Spinal cord (tissue), 10 donors: ENCODE measurements at places on chromosomes 7 and 10. TPM values are rescaled to one million over a fixed set of nuclear protein-coding genes. Genes with fewer than 3 reads are reported as not detected.

DNA sequence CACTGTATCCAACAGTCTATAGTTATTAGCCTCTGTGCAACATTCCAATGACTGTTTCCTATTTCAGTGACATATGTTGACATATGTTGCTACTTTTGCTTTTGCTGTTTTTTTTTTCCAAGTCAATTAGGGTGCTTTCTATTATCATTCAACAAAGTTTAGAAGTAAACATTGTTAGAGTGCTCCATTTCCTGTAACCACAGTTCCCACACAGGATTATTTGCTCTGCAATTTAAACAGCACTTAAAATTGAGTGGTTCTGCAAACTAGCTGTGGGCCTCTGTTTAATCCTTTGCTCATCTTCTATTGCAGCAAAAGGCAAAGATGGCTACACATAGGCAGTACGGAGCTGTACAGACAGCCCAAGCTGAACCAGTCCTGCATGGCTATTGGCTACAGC is 46.5 kb upstream of the PTN start:
- no peaks in the 10 kb centered on the region for H3K27me3 ChIP-seq
- H3K4me1 ChIP-seq, result peaks cover 1% of the 10 kb centered on the region
- peaks cover 3% of the 10 kb centered on the region for H3K36me3 ChIP-seq
- H3K27ac ChIP-seq, result no peak overlapping the region

DNA sequence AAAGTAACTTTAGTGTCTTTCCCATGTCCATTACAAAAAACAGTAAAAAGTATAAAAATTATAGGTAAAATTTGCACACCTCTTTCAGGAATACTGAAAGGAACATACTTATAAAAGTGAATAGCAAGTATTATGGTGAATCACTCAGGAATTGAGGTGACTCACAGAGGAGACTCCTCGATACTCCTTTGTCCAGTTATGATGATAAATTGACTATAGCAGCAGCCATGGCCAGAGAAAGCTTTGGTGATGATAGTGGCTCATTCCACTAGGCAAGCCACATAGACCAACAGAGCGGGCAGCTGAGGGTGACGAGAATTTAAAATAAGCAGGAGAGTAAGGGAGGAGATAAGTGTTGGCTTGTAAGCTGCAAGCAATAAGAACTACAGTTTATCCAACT is 1231.1 kb upstream of the CELF2 start:
- no peaks in the 10 kb centered on the region for H3K36me3 ChIP-seq
- no peak overlapping the region for H3K27ac ChIP-seq
- no peaks in the 10 kb centered on the region for H3K27me3 ChIP-seq
- H3K4me1 ChIP-seq, result no peaks in the 10 kb centered on the region

- H3K27ac ChIP-seq, result no peak overlapping the region
- H3K4me1 ChIP-seq, result no peaks in the 10 kb centered on the region
- DNase-seq, result no peak
- no peaks in the 10 kb centered on the region for H3K27me3 ChIP-seq
Measured at GRCh38 chr10:107616463-107617410, 452.2 kb upstream of the SORCS1 start.

GRCh38 chr10:71360735-71361134 is 36.0 kb upstream of the CDH23 start:
- no peak for DNase-seq
- H3K36me3 ChIP-seq, result peaks cover 35% of the 10 kb centered on the region
- H3K27me3 ChIP-seq, result no peaks in the 10 kb centered on the region
- no peak overlapping the region for H3K27ac ChIP-seq
- no peak overlapping the region for H3K4me3 ChIP-seq

DNA sequence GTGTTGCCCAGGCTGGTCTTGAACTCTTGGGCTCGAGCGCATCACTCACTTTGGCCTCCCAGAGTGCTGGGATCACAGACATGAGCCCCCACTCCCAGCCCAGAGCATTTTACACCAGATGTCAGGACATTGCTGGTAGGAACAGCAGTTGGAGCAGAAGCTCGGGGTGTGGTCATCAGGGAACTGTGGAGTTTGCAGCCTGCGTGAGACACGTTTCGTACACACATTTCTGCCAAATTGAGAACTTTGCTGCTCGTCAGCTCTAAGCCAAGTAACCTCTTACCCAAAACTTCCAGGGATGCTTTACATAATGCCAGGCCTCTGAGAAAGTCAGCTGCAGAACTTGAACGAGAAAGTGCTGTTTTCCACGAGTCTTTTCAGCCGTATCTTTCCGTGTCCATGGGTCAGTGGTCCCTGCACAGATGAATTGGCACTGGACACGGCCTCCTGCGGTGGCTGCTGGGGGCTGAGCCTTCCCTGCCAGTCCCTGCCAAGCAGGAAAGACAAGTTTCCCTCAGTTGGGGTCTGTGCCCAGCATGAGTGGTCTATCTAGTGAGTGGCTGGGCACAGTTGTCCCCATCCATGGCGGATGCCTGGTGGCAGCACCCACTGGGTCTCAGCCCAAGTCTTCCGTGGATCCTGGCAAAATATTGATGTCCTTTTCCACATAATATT is 54.4 kb downstream of the DNAJB6 start:
- peaks cover 28% of the 10 kb centered on the region for H3K36me3 ChIP-seq
- no peak overlapping the region for H3K27ac ChIP-seq
- no peak overlapping the region for H3K4me3 ChIP-seq
- no peaks in the 10 kb centered on the region for H3K27me3 ChIP-seq

- no peak overlapping the region for H3K4me3 ChIP-seq
- H3K36me3 ChIP-seq, result peaks cover 34% of the 10 kb centered on the region
- no peaks in the 10 kb centered on the region for H3K4me1 ChIP-seq
- H3K27ac ChIP-seq, result no peak overlapping the region
- no peak for DNase-seq
Measured at GRCh38 chr7:139254281-139254680, 23.2 kb downstream of the UBN2 start.

- H3K27ac ChIP-seq, result no peak overlapping the region
- H3K27me3 ChIP-seq, result no peaks in the 10 kb centered on the region
- no peak overlapping the region for H3K4me3 ChIP-seq
- H3K4me1 ChIP-seq, result no peaks in the 10 kb centered on the region
- no peak for DNase-seq
- no peaks in the 10 kb centered on the region for H3K36me3 ChIP-seq
Measured at GRCh38 chr7:76121044-76121443, 73.1 kb downstream of the MDH2 start.

DNA sequence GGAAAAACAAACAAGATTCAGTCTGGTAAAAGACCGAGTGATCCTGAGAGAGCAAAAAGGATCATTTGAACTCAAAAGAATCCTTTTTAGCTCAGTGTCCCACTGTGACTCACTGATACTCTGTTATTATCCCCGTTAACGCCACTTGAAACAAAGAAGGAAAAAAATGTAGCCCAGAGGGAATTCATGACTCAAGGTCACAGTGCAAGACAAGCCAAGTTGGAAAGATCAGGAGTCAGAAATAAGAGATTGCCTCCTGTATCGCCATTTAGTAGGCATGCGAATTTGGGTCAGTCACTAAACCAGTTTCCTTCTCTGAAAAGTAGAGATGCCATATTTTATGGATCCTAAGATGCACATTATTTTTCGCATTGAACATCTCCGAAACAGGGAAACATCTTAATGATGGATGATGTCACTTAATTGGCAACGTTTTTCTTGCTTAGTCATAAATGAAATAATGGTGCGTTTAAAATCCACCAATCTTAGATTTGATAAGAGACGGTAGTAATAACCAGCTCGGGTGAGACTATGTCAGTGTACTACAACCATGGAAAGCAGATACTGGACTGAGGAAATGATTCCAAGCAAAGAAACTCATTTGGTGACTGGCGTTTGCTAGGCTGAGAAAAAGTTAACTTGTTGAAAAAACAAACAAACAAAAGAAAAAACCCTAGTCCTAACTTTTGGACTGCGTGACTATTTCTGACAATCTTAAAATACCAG is 502.0 kb upstream of the CELF2 start:
- no peak for DNase-seq
- no peaks in the 10 kb centered on the region for H3K27me3 ChIP-seq
- no peak overlapping the region for H3K4me3 ChIP-seq
- H3K27ac ChIP-seq, result no peak overlapping the region
- no peaks in the 10 kb centered on the region for H3K36me3 ChIP-seq

DNA sequence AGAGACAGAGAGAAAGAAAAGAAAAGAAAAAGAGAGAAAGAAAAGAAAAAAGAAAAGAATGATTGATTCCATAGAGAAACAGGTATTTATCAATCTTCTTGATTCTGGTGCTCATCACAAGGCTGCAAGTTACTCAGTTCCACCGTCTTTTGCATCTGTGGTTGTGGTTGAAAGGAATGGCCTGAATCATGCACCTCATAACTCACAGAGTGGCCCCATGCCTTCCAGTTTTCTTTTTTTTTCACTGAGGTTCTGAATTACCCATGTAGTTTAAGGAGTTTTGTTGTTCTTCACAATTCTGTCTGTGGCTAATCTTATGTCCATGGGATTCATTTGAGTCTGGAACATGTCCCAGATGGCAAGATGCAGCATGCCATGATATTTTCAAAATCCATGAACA is 156.0 kb downstream of the ZNF33B start:
- no peaks in the 10 kb centered on the region for H3K36me3 ChIP-seq
- no peak overlapping the region for H3K27ac ChIP-seq
- H3K27me3 ChIP-seq, result no peaks in the 10 kb centered on the region
- no peaks in the 10 kb centered on the region for H3K4me1 ChIP-seq
- H3K4me3 ChIP-seq, result no peak overlapping the region

DNA sequence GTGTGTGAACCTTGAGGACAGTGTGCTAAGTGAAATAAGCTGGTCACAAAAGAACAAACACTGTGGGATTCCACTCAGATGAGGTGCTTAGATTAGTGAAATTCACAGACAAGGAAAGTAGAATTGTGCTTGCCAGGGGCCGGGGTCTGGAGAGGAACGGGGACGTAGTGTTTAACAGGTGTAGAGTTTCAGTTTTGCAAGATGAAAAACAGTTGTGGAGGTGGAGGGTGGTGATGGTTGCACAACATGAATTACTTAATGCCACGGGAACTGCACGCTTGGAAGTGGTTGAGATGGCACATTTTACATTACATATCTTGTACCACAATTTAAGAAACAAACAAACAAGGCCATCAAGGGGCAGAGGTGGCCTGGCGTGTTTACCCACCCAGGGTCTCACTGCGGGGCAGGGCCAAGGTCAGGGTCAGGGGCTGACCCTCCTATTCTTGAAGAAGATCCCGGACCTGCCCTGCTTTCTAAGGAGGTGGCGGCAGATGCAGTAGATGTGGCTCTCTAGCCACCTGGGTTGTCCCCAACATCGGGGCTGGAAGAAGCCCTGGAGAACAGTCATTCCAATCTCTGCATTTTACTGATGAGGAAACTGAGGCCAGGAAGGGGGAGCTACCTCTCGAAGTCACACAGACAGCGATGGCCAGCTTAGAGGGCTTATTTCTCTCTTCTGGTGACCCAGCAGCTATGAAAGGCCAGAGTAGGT is 91.5 kb upstream of the LRRC4 start:
- H3K27me3 ChIP-seq, result no peaks in the 10 kb centered on the region
- no peak overlapping the region for H3K4me3 ChIP-seq
- H3K27ac ChIP-seq, result no peak overlapping the region
- H3K4me1 ChIP-seq, result peaks cover 11% of the 10 kb centered on the region

GRCh38 chr10:3040069-3040468 is 27.3 kb upstream of the PFKP start:
- H3K27ac ChIP-seq, result no peak overlapping the region
- H3K27me3 ChIP-seq, result no peaks in the 10 kb centered on the region
- H3K36me3 ChIP-seq, result no peaks in the 10 kb centered on the region
- DNase-seq, result no peak
- no peak overlapping the region for H3K4me3 ChIP-seq

- no peak for DNase-seq
- no peak overlapping the region for H3K4me3 ChIP-seq
- H3K36me3 ChIP-seq, result no peaks in the 10 kb centered on the region
- peaks cover 18% of the 10 kb centered on the region for H3K4me1 ChIP-seq
- H3K27ac ChIP-seq, result no peak overlapping the region
Measured at GRCh38 chr7:2864204-2864985, 20.3 kb upstream of the GNA12 start.

DNA sequence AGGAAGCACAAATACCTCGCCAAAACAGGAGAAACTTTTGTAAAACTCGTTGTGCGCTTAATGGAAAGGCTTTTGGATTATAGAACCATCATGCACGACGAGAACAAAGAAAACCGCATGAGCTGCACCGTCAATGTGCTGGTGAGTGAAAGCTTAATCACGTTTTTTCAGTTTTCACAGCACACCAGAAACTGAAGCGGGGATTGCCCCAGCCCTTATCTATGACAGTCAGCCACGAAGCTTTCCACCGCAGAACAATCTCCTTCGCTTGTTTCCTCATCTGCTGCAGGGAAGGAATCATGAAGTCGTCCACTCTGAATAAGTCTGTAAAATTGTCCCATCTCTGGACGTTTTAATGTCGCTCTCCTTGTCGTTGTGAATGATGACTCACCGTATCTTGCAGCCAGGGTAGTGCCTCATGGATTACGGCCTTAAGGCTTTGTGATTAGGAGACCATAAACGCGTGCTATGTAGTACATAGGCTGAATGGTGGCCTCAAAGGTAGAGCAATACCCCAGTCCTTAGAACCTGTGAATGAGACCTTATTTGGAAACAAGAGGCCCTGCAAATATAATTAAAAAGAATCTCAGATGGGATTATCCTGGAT is 174.9 kb upstream of the NPS start:
- DNase-seq, result no peak
- H3K4me1 ChIP-seq, result peaks cover 3% of the 10 kb centered on the region
- H3K36me3 ChIP-seq, result no peaks in the 10 kb centered on the region
- no peak overlapping the region for H3K4me3 ChIP-seq

DNA sequence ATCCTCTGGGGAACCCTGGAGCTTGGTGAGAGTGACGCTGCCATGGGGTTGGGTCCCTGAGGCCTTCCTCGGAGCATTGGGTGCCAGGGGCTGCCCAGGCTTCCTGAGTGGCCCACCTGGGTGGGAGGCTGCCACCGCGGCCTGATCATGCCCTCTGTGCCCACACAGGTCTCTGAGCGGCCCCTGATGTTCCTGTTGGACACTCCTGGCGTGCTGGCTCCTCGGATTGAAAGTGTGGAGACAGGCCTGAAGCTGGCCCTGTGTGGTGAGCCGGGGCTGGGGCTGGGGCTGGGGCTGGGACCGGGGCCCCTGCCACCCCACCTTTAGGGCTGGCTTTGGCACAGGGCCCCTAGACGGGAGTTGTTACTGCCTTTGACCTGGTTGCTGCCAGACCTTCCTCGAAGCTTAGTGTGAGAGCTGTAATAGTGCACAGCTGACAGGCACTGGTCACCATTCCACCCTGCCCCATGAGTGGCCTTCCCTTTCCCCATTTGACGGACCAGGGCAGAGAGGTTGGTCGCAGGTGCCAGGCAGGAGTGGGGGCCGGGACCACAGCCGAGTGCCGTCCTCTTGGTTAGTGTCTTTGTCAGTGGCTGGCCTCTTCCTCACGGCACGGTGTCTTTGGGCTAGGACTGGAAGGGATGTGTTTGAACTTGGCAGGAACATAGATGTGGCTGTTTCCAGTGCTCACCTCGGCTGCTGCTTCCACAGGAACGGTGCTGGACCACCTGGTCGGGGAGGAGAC is 8.2 kb downstream of the MTG1 start:
- no peaks in the 10 kb centered on the region for H3K27me3 ChIP-seq
- peaks cover 61% of the 10 kb centered on the region for H3K36me3 ChIP-seq
- no peak for DNase-seq
- H3K4me1 ChIP-seq, result no peaks in the 10 kb centered on the region
- no peak overlapping the region for H3K4me3 ChIP-seq
- no peak overlapping the region for H3K27ac ChIP-seq

Gene RBP3
- polyA plus RNA-seq, result 0.29 TPM

Gene SFTPA2
- 0.16 TPM for polyA plus RNA-seq

Gene CFAP46
- 14.2 TPM for polyA plus RNA-seq

Gene NCF1
- polyA plus RNA-seq, result 2.5 TPM

Gene ZMIZ1
- polyA plus RNA-seq, result 171 TPM

Gene ITPRID1
- not detected for polyA plus RNA-seq

Gene CRYGN
- 0.55 TPM for polyA plus RNA-seq

Gene CDH23
- 21.5 TPM for polyA plus RNA-seq

Gene C10orf53
- not detected for polyA plus RNA-seq

Gene PRTFDC1
- 41.1 TPM for polyA plus RNA-seq

Gene AKR1D1
- 0.18 TPM for polyA plus RNA-seq

Gene CYP3A4
- polyA plus RNA-seq, result 0.40 TPM

Gene ASIC3
- 15.5 TPM for polyA plus RNA-seq

Gene ABCB8
- 69.4 TPM for polyA plus RNA-seq

Gene OR2A42
- 0.11 TPM for polyA plus RNA-seq
